CD4-positive, alpha-beta T cell treated with Interleukin-21 for 1 hour (primary cell): ENCODE measurements at places on chromosomes 5 and 9.

DNA sequence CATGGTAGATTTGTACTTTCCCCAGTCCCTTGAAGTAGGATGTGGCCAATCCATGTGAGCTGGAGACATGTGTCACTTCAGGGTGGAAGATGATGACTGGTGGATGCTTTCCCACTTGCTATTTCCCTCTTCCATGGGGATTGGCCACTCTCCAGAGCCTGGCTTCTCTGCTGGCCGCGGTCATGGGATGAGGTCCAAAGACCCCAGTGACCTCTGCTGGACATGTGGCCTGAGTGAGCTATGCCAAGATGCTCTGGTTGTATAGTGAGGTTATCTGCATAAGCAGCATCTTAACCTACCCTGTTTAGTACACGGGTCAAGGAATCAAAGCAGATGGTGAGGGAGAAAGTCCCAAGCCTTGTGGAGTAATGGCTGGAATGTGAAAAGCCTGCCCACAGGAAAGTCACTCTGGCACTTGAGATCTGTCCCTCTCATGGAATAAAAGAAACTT lies 47.1 kb downstream of the SH3PXD2B start:
- no peak for DNase-seq

GRCh38 chr9:87309236-87309635 lies 188.4 kb upstream of the DAPK1 start:
- DNase-seq = no peak

DNA sequence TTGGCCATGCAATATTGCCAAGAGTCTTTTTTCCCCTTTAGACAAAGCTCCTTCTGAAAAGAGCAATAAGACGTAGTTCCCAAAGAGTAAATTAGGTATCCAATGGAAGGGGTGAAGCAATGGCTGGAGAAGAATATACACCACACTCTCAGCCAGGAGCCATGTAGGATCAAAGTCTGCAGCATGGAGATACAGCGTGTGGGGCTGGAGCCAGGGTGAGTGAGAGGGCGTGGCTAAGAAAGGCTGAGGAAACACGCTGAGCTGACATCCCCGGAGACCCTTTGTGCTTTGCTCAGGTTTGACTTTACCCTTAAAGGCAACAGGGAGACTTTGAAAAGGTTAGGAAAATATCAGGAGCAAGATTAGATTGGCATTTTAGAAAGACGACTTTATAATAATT lies 87.1 kb upstream of the ELL2 start:
- no peak for DNase-seq

GRCh38 chr5:68484307-68485068 lies 268.9 kb downstream of the PIK3R1 start:
- no peak for DNase-seq

DNA sequence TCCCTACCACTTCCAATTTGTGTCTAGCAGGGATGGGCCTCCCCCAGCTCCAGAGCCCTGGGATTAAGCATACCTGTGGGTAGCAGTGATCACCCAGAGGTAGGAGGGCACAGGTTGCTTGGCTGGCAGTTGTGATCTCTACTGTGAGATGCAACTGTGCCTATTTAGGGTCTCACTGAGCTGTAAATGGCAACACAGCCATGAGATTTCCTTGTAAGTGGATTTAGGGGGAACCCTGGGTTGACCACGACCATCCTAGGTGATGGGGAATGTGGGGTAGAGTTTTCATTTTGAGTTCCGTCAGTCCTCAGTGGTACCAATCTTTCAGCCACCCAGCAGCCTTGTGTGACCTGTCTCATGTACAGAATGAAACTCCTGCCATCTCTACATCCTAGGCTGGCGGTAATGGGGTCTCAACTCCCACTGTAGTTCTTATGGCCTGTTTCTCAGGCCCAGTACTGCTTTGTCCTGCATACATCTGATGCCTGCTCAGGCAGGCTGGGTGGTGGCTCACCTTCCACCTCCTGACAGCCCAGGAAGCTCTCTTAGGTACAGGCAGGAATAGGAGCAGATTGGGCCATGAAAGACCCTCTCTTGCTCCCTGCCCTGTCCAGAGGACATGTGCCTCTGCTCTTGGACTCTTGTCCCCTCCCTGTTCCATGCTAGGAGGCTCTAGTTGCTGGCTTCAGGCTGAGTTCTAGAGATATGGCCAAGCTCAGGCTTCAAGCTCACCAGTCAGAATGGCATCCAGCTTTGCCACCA lies 8.1 kb downstream of the HNRNPAB start:
- no peak for DNase-seq

GRCh38 chr5:127410959-127411358 lies 106.5 kb upstream of the PRRC1 start:
- no peak for DNase-seq

DNA sequence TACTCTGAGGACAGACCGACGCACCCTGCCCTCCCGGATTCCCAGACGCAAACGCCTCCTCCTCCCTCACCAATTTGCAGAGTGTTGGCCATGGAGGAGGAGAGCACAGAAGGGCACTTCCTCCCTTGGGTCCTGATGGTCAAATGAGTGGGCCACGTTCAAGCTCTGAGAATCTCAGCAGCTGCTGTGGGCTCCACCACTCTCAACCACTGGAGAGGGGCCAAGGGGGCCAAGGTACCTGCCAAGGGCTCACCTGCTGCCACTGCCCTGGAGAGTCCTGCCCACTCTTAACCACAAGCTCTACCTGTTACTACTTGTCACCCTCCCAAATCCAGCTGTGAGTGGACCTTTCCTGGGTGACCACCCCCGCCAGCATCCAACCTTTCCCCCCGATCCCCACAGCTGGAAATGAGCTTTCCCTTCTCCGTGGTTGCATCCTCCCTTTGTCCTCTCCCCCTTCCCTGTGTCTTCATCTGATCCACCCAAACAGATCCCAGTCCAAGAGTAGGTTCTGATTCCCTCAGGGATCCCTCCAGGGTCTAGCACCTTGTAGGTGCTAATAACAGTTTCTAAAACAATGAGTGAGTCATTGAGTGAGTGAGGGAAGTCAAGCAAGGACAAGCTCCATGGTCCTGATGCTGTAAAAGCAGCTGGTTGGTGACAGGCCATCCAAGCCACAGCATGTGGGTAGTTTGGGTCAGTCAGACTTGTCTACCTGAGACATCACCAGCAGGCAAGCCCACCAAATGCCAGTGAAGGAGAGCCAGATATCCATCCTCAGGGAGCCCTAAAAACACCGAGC lies 69.7 kb downstream of the FAM114A2 start:
- DNase-seq = no peak

DNA sequence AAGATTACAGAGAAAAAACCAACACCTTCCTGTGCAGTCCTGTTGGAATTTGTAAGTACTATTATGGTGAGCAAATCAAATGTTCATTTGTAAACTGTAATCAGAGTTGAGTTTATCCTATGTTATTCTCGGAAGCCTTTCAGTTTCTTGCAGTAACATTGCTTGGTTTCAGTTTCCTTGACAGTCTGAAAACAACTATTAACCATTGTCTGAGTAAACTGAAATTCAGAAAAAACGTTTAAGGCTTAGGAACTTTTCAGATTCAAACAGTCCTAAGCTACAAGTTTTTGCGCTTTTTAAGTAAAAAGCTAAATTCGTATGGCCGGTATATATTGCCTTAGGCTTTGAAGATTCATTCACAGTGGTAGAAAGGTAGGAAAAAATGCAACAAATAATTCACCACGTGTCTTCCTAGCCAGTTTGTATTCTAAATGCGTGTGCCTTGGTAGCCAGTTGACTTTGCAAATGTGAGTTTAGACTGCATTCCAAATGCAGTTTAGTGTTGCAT lies 2.5 kb downstream of the GPBP1 start:
- DNase-seq = peak; percentile 58

DNA sequence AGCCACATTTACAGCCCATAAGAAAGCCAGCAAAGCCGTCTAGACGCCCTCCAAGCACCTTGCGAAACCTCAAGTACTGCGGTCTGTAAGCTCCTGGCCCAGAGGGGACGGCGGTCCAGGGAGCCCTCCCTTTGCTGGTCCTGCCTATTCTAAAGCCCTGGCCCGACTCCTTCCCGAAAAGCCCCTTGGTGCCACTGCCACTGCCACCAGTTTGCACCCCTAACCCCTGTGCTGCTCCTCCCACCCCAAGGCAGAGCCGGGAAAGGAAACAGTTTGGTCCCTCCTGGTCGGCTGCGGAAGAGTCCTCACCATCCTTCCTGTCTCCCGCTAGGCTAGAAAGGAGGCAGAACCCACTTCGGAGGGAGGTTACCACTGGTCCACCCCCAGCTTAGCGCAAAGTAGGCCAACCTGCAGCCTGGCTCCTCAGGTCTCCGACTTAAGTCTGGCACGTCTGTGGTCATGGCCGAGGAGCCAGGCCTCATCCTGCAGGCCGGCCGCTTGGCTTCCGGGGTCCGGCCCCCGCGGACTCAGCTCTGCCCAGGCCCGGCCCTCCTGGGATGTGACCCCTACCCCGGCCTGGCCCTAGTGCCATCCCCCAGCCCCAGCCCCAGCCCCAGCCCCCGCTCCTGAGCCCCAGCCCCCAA lies 916 bp downstream of the TOR1A start:
- DNase-seq = peak; percentile 27

- DNase-seq = no peak
These were observed 44.8 kb downstream of the LIX1 start for GRCh38 chr5:97097326-97098230.

DNA sequence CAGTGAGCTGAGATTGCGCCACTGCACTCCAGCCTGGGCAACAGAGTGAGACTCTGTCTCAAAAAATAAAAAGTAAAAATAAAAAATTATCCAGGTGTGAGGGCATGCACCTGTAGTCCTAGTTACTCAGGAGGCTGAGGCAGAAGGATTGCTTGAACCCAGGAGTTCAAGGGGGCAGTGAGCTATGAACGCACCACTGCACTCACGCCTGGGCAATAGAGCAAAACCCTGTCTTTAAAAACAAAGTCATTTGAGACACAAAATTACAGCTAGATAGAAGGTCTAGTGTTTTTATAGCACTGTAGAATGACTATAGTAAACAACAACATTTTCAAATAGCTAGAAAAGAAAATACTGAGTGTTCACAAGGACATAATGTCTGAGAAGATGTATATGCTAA lies 16.4 kb downstream of the IL4 start:
- DNase-seq = no peak

- no peak for DNase-seq
These were observed 33.2 kb upstream of the DMXL1 start for GRCh38 chr5:119037496-119038215.

DNA sequence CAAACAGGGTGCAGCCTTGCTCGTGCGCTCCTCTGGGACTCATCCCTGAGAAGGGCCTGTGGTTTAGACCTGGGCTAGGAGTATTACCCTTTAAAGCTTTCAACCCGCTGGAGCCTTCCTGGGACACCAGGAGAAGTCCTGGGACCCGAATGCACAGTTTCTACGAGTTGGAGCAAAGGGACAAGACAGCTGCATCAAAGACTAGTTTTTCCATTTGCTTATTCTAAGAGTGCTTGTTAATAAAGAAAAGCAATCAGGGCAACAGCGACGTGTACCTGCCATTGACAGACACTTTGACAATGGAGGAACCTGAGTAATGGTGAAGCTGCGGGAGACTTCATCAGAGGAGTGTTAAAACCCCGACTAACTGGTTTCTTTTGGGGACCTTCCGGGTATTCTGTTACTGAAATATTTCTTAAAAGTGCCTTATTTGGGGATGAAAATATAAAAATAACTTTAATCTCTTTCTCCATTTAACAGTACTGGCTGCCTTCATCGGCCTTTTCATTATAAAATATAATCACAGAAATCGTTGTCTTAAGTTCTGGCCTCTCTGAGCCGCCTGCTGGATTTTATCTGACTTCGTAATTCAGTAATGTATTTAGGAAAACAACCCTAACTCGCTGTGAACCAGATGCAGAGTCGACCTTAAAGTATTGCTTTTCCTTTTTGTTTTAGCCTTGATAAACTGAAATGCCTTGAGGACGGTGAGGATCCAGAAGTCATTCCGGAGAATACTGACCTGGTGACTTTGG lies 732 bp downstream of the SNAPC3 start:
- DNase-seq = peak; percentile 19

GRCh38 chr5:152527358-152528052 lies 122.4 kb upstream of the NMUR2 start:
- DNase-seq = peak; percentile 1

GRCh38 chr9:607417-607816 lies 234.1 kb upstream of the DMRT1 start:
- DNase-seq = no peak

- no peak for DNase-seq
These were observed 1104.4 kb upstream of the SEMA6A start for GRCh38 chr5:117679046-117679445.

GRCh38 chr9:13567833-13568232 lies 288.3 kb upstream of the MPDZ start:
- DNase-seq = no peak

- DNase-seq = no peak
These were observed 14.3 kb downstream of the MOCS2 start for GRCh38 chr5:53095217-53095616.

GRCh38 chr5:69341520-69342161 lies 9.0 kb upstream of the CCDC125 start:
- no peak for DNase-seq

- DNase-seq = no peak
These were observed 10.3 kb downstream of the WWC1 start for GRCh38 chr5:168301593-168302390.

GRCh38 chr9:80664327-80665210 lies 1024.8 kb downstream of the TLE1 start:
- no peak for DNase-seq

DNA sequence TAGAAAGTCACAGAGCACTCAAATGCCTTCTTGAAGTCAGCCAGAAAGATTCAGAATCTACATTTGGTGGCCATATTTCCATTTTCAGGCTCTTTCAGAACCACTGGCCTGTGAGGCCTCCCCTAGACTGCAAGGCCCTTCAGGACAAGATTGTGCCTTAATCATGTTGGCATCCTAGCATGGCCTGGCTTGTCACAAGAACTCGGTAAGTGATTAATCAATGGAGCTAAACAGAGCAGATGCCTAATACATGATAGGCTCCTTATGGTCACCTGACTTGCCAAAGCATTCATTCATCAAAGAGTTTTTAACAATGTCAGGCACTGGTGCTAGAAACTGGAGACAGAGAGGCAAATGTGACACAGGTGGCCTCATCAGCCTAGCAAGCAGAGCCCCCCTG lies 70.3 kb downstream of the PGM5 start:
- DNase-seq = no peak

- DNase-seq = no peak
These were observed 842 bp downstream of the MUSK start for GRCh38 chr9:110669433-110669832.

- DNase-seq = no peak
These were observed 11.7 kb downstream of the NIPAL4 start for GRCh38 chr5:157471709-157472108.

GRCh38 chr9:3989915-3990314 lies 310.0 kb downstream of the GLIS3 start:
- DNase-seq = no peak

DNA sequence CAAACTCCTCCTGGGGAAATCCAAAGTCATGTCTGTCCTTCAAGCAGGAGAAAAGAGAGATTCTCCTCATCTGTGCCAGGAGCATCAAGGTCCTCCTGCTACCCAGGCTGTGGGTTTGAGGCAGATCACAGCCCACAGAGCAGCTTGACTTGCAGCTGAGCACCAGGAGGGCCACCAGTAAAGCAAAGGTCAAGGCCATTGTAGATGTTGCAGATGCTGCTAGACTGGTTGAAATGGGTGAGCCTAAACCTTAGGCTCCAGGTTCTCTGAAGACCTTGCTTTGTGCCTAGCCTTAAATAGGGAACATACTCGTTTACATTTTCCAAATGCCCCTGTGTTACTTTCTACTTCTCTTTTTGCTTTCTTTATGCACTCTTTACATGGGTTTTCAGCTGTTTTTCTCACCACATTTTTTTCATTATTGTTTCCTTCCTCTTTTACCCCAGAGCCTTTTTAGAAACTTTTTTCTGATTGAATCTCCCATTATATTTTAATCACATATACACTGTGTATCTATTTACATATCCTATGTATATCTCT lies at the start of gene IFNA2:
IFNA2 (minus strand) TSS at position 268 of the 540 bp plus-strand sequence; CDS start at position 199, 69 bp downstream.
- DNase-seq = no peak

GRCh38 chr9:87179553-87180340 lies 232.4 kb upstream of the GAS1 start:
- no peak for DNase-seq
